ENCODE measurements at places on chromosomes 4 and X.

- no peak for DNase-seq
Measured at GRCh38 chrX:9561199-9561598, 96.3 kb downstream of the TBL1X start.

DNA sequence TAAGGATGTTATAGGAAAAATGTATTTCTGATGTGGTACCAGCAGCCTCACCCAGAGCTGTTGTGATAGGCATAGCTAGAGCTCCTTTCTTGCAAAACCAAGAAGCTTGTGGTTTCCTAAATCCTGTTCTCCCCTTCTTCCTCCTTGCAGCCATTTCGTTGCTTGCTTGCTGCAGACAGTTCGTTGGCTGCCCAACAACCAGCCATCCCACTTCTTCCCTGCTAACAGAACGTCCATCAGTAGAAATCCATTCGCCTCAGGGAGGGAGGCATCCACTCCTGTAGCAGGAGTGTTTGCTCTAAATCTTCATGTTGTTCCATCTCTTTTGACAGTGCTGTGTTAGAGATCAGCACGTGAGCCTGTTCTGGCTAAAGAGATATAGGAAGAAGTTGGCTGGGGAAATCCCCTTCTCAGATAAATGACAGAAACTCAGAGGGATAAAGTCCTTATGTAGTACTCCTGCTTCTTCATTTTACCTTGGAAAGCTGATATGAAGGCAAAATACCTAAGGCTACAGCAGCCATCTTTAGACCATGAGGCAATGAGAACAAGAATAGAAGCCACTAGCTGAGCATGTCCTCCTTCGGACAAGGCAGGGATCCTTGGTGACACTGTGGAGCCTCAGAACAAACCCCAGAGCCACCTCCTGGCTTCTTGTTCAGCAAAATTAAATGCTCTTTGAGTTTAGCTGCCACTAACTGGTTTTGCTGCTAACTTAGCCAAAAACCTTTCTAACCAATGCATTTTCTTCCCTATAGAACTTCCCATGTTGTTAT is 68.4 kb upstream of the RELL1 start:
- DNase-seq, result no peak

DNA sequence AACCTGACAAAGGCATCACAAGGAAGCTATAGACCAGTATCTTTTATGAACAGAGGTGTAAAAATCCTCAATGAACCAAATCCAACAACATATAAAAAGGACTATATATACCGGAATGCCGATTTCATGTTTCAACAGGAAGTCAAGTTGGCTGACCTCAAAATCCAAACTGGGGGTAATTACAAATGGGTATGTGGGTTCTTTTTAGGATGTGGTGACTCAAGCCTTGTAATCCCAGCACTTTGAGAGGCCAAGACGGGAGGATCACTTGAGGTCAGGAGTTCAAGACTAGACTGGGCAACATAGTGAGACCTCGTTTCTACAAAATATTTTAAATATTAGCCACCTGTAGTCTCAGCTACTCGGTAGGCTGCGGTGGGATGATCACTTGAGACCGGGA is 10.4 kb downstream of the PRSS48 start:
- no peak for DNase-seq

- no peak for DNase-seq
Measured at GRCh38 chrX:151970027-151970426, 4.4 kb downstream of the GABRE start.

- no peak for DNase-seq
Measured at GRCh38 chr4:24190761-24191695, 301.2 kb upstream of the PPARGC1A start.

GRCh38 chrX:122134291-122134690 is 1049.8 kb upstream of the GRIA3 start:
- no peak for DNase-seq

GRCh38 chr4:94762326-94762725 is 4.6 kb downstream of the BMPR1B start:
- DNase-seq, result no peak

DNA sequence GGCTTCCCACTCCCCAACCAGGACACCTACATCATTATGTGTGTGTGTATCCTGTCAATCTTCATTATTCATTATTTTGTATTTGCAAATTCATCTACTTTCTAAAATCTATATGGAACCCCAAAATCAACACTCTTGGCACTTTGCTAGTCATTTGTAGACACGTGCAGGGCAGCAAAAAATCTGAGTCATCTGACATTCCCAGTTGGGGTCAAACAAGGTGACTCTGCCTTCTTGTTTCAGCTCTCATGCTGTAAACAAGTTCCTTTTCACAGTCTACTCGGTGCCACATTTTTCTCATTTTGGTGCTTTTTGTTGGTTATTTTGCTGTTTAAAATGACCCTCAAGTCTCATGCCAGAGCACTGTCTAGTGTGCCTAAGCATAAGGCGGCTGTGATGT is 5.9 kb downstream of the MRFAP1L1 start:
- no peak for DNase-seq

GRCh38 chrX:12441381-12442128 is 303.3 kb downstream of the FRMPD4 start:
- DNase-seq, result no peak

- no peak for DNase-seq
Measured at GRCh38 chrX:45240301-45240700, 39.6 kb upstream of the DIPK2B start.

DNA sequence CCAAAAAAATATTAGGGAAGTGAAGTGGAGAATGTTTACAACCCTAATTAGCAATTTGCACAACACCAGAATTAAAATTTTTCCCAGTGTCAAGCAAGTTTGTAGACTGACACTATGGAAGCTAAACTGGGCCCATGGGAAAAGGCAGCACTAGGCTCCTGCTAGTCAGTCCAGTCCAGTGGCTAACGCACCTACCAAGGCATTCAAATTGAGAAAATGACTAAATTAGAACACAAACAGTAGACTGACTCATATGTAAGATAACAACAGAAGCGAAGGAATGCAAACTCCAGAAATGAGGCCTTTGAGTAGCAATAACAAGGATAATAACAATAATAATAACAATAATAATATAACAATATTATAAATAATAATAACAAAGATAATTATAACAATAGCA is 90.7 kb downstream of the GRIA3 start:
- no peak for DNase-seq

GRCh38 chr4:59223292-59223941 is 1976.7 kb upstream of the ADGRL3 start:
- DNase-seq, result no peak

GRCh38 chrX:27953171-27953570 is 28.1 kb downstream of the DCAF8L1 start:
- no peak for DNase-seq

DNA sequence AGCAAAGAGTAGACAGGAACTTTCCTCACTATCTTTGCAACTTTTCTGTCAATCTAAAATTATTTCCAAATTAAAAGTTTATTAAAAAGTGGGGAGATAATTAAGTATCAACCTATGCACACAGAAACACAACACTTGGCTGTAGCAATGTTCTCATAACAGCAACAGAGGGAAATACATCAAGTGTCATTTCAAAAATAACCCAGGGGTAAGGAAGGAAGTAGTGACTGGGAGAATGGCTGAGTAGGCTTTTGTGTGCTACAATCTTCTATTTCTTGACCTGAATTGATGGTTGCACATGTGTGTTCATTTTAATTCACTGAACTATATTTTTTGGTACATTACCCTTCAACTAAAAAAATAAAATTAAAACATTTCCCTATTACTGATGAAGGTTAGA is 67.5 kb downstream of the ABCG2 start:
- DNase-seq, result no peak

- DNase-seq, result no peak
Measured at GRCh38 chr4:94698187-94698586, 59.6 kb upstream of the BMPR1B start.

DNA sequence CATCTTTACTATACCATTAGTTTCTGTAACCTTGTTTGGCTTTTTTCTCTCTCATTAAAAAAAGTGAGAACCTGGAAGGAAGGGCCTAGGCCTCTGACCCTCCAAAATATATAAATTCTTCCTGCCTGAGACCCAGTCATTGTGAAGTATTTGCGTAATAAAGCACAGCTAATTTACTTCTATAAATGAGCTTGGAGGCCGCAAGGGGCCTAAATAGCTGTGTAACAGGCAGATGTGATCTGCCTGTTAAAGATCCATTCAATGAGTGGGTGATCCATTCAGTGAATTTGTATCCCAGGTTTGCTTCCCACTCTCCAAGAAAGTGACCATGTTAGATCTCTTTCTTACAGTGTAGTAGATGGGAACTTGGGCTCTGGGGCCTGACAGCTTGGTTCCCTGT is 595 bp upstream of the PYURF start:
- DNase-seq, result no peak

- no peak for DNase-seq
Measured at GRCh38 chr4:161002386-161002785, 1161.4 kb downstream of the FSTL5 start.

DNA sequence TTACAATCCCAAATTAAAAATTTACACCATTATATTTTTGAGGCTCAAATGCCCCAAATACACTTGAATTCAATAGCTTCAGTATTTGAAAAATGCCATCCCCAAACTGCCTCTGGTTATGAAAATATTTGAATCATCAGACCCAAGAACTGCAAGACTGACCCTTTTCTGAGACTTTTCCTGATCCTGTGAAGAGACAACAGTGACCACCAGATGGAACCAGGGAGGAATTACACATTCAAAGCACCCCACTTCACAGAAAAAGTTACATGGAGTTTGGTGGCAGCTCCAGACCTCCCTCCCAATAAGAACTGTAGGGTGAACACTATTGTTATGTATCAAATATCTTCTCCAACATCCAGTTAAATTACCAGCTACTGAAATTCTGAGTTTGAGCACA is 44.0 kb upstream of the SCD5 start:
- DNase-seq, result no peak

DNA sequence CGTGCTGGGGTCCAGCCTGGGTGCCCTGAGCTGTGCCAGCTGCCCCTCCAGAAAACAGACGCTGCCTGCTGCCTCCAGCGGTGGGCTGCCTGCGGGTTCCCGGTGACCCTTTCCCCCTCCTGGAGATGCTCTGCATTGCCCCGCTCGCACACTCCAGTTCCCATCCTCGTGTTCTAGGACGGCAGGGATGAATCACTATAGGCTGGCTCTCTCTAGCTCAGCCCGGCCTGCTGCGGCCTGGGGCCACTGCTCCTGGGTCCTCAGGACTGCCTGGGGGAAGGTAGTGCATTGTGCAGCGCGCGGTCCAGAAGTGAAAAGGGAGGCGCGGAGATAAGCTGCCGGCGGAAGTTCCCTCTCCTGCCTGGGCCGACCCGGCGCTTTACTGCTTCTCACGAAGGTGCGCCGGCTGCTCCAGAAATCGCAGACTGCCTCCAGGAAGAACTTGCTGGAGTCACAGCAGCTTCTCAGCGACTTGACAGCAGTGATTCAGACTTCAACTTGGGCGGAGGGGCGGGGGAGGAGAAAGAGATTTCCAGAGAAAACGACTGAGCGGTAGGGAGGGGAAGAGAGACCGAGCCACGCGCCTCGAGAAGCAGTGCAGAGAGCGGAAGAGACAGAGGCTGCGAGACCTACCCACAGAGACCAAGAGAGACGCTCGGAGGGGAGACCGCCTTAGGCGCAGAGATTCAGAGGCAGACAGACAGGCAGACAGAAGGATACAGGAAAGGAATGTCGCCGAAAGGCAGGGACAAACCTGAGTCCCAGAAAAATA is 6.7 kb upstream of the MSX1 start:
- DNase-seq, result no peak

DNA sequence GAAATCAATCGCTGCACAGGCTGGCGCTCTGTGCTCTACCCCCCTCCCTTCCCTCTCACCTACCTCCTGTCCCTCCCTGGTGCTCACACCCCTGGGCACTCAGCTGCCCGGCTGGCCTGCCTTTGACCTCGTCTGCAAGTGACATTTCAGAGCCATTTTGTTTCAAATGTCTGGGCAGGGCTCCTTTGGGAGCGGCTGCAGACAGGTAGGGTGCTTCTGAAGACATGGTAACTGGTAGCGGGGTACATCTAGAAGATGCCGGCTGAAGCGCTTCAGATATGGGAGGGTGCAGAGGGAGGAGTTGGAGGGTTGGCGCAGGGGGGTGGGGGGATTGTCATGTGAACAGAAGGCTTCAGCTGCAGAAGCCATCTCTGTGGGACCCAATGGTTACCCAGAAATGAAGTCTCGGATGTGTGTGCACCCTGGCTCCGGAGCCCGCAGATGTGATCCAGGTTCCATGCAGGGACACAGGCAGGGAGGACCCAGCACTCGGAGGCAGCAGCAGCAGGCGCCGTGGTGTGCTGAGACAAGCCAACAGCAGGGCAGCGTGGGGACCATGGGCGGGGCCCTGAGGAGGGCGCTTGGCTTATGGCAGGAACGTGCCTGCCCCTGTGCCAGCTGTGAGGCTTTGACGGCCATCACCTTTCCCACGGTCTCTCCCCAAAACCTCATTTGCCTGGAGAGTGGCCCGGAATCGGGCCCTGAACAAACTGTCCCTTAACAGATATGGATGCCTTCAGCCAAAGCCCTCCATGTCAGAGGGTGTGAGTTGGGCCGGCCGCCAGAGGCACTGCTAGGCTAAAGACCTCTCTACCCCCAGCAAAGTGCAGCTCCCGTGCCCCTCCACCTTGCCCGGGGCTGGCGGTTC is 7.6 kb upstream of the DUSP9 start:
- no peak for DNase-seq

- DNase-seq, result no peak
Measured at GRCh38 chrX:153401133-153401764, at the start of gene PNMA6E. PNMA6E (minus strand) TSS chrX:153401350; CDS start chrX:153398849, 2,501 bp downstream.

DNA sequence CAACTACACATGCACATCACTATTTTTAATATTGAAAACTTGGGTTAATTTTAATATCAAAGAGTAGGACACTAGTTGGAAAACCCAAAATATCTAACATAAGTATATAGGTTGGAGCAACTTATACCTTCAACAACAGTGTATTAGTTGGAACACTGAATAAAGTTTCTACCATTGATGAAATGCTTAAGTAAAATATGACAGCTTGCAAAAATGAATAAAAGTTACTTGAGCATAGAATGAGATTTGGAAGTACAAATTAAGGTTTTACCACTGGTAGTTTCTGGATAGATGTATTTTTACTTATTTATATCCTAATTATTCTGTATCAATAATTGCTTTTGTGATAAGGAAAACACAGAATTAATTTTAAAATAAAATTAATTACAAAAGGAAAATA is 1079.6 kb downstream of the ADGRL3 start:
- no peak for DNase-seq

- no peak for DNase-seq
Measured at GRCh38 chr4:113436360-113436759, 325.2 kb downstream of the CAMK2D start.
